ENCODE measurements at places on chromosomes 11 and 22. TPM values are rescaled to one million over a fixed set of nuclear protein-coding genes. Genes with fewer than 3 reads are reported as not detected.
A peak's percentile ranks its signal among the peaks of the same experiment; 100 is the strongest.

DNA sequence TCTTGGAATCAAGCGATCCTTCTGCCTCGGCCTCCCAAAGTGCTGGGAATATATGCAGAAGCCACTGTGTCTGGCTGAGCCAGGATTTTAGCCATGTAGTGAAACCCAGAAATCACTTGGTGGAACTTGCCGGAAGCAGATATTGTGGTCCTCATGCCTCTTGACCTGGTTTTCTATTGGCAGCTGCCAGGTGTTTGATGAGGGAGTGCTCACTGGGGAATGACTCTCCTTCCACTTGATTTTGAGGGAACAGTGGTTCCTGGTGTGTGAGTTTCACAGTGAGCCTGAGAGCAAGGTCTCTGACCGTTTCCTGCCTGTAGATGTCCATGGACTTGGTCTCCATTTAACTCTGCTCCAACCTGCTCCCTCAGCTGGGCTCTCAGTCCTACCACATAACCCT is 34.7 kb upstream of the ELF5 start:
- H3K36me3 ChIP-seq, result no peaks in the 10 kb centered on the region
- no peak overlapping the region for H3K4me3 ChIP-seq
- DNase-seq, result no peak
- H3K4me1 ChIP-seq, result no peaks in the 10 kb centered on the region

DNA sequence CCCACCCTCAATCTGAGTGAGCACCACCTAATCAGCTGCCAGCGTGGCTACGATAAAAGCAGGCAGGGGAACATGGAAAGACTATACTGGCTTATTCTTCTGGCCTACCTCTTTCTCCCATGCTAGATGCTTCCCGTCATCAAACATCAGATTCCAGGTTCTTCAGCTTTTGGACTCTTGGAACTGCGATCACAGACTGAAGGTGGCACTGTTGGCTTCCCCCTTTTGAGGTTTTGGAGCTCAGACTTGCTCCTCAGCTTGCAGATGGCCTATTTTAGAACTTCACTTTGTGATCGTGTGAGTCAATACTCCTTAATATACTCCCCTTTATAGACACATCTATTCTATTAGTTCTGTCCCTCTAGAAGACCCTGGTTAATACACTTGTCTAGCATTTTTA is 543.7 kb upstream of the RAG2 start:
- DNase-seq, result no peak
- H3K4me3 ChIP-seq, result no peak overlapping the region
- H3K36me3 ChIP-seq, result no peaks in the 10 kb centered on the region
- H3K27me3 ChIP-seq, result no peaks in the 10 kb centered on the region

DNA sequence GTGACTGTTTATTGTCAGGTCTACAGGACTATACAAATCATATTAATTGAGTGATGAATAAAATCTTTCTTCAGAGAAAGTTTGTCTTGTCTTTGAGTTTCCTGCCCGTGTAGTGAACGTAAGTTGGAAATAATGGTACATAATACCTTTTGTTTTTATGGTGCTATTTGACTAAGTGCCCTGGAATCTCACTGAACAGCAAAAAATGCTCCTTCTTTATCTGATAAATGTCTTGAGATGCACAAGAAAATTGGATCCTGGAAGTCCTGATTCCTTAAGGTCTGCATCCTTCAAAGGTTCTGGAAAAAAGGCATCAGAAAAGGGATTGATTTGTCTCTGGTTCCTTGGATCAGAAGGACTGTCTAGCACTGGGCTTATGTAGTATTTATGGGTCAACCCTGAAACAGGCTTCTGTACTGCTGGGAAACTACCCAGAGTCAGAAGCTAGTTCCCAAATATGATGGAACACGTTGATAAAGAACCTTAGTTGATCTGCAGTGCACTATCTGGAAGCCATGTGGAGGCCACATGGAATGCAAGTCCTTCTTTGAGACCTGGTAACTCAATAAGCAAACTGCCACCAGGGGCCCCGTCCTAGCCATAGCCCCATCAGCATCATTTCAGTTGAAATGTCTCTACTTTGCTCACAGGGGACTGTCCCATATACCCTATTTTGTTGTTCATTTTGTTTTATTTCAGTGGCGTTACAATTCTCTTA is 100.6 kb upstream of the CD44 start:
- no peak overlapping the region for H3K4me3 ChIP-seq
- no peaks in the 10 kb centered on the region for H3K27me3 ChIP-seq
- H3K36me3 ChIP-seq, result no peaks in the 10 kb centered on the region
- DNase-seq, result no peak
- H3K4me1 ChIP-seq, result no peaks in the 10 kb centered on the region

- peaks cover 41% of the 10 kb centered on the region for H3K36me3 ChIP-seq
- no peak for DNase-seq
- no peaks in the 10 kb centered on the region for H3K4me1 ChIP-seq
- no peak overlapping the region for H3K4me3 ChIP-seq
- no peaks in the 10 kb centered on the region for H3K27me3 ChIP-seq
Measured at GRCh38 chr22:31447337-31447736, 42.3 kb downstream of the EIF4ENIF1 start.

- no peak for DNase-seq
- H3K27ac ChIP-seq, result no peak overlapping the region
- H3K4me3 ChIP-seq, result no peak overlapping the region
- H3K4me1 ChIP-seq, result no peaks in the 10 kb centered on the region
- no peaks in the 10 kb centered on the region for H3K27me3 ChIP-seq
Measured at GRCh38 chr11:120125024-120125423, 12.9 kb downstream of the TRIM29 start.

Gene ARSA
- polyA plus RNA-seq, result 28.2 TPM

Gene NUDT8
- polyA plus RNA-seq, result 38.9 TPM

DNA sequence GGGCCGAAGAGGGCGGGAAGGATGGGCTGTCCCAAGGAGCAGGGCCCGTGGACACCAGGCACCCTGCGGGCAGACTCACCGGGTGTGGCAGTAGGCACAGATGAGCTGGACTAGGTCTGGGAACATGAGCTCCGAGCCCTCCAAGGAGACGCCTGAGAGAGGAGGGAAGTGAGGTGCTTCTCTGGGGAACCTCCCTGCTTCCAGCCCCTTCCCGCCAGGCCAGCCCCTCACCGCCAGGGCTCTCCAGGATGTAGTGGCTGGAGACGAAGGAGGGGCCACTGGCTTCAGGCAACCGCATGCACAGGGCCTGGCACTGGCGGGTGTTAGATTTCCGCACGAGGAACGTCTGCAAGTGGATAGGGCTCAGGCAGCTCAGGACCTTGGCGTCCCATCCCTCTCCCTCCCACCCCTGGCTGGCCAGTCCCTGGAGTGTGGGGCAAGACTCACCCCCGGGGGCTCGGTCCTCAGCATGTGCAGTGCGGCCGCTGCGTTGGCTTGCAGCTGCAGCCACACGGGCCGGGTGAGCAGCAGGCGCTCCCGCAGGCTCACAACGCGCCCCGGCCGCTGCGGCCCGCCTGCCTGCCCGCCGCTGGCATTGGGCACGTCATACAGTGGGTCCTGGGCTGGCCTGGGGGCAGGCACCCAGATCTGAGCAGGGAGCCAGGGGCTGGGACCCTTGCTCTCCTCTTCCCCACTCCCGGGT is 552 bp downstream of the RIN1 start:
- peak overlapping the region; percentile 55 for H3K27ac ChIP-seq
- peaks cover 72% of the 10 kb centered on the region for H3K36me3 ChIP-seq
- no peaks in the 10 kb centered on the region for H3K27me3 ChIP-seq
- peak overlapping the region; percentile 71 for H3K4me3 ChIP-seq
- no peaks in the 10 kb centered on the region for H3K4me1 ChIP-seq
- no peak for DNase-seq

GRCh38 chr22:40198733-40199132 is 21.0 kb downstream of the TNRC6B start:
- DNase-seq, result no peak
- H3K4me3 ChIP-seq, result no peak overlapping the region
- H3K27me3 ChIP-seq, result no peaks in the 10 kb centered on the region
- H3K4me1 ChIP-seq, result no peaks in the 10 kb centered on the region

DNA sequence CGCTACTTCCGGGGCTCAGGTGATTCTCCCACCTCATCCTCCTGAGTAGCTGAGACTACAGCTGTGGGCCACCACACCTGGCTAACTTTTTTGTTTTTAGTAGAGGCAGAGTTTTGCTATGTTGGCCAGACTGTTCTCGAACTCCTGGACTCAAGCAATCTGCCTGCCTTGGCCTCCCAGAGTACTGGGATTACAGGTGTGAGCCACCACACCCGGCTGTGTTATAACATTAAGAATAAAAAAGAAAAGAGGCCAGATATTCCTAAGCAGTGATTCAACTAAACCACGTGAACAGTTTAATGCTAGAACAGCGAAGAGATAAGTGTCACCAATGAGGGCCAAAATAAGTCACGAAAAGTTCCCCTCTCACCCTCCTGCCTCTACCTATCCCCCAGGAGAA is 3.7 kb downstream of the PRDM10 start:
- peaks cover 4% of the 10 kb centered on the region for H3K4me1 ChIP-seq
- peaks cover 3% of the 10 kb centered on the region for H3K36me3 ChIP-seq
- no peaks in the 10 kb centered on the region for H3K27me3 ChIP-seq

DNA sequence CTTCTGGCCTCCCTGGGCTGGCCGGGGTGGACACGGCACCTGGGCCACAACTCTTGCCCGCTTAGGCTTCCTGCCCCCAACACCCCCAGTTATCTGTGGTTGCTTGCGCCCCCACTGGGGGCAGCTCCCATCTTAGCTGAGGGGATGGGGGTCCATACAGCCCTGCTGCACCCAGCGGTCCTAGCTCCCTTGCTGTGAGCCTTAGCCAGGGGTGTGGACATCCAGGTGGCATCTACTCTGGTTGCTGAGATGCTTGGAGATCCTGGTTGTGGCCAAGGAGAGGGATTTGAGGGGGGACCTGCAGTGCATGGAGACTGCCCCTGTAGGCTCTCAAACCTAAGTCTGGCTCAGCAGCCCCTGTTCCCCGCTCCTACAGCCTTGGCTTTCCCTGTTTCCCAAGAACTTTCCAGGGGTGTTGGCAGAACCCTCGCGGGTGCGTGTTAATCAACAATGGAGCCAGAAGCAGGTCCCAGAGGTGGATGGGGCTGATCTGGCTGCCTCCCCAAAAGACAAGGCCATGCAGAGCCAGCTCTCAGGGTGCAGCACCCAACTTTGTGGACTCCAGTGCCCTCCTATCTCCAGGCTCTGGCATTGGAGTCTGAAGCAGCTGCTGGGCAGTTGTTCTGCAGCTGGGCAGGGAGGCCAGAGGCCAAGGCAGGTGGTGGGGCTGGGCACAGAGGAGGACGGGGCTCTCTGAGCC is 3.3 kb downstream of the KCNQ1 start:
- H3K4me3 ChIP-seq, result no peak overlapping the region
- H3K27me3 ChIP-seq, result no peaks in the 10 kb centered on the region
- no peaks in the 10 kb centered on the region for H3K36me3 ChIP-seq
- peaks cover 23% of the 10 kb centered on the region for H3K4me1 ChIP-seq

Gene SYT7
- polyA plus RNA-seq, result 12.2 TPM

GRCh38 chr11:83611600-83611999 is 325.4 kb upstream of the CCDC90B start:
- no peaks in the 10 kb centered on the region for H3K27me3 ChIP-seq
- H3K36me3 ChIP-seq, result no peaks in the 10 kb centered on the region
- no peak for DNase-seq
- no peak overlapping the region for H3K27ac ChIP-seq
- no peaks in the 10 kb centered on the region for H3K4me1 ChIP-seq
- no peak overlapping the region for H3K4me3 ChIP-seq

- DNase-seq, result no peak
- H3K36me3 ChIP-seq, result peaks cover 4% of the 10 kb centered on the region
- H3K27me3 ChIP-seq, result no peaks in the 10 kb centered on the region
- H3K27ac ChIP-seq, result peak overlapping the region; percentile 97
- H3K4me1 ChIP-seq, result no peaks in the 10 kb centered on the region
- H3K4me3 ChIP-seq, result no peak overlapping the region
Measured at GRCh38 chr22:46574438-46574992, 37.1 kb upstream of the CELSR1 start.

DNA sequence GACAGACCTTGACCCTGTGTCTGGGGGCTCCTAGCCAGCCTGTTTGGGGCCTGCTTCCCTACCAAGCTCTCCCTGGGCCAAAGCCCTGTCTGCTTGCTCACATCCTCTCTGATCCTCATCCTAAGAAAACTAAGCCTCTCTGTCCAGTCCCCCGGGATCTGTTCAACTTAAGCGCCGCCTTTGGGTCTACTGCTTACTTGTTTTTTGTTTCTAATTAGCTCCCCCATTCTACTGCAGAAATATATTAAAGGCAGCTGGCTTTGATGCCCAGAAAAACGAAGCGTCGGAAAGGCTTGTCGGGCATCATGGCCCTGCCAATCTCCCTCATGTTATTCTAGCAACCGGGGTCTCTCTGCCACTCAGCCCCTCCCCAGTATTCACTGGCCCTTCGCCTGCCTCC is 3.4 kb downstream of the DSCAML1 start:
- H3K4me1 ChIP-seq, result peaks cover 14% of the 10 kb centered on the region
- DNase-seq, result no peak
- no peak overlapping the region for H3K4me3 ChIP-seq
- H3K27me3 ChIP-seq, result peaks cover 2% of the 10 kb centered on the region

Gene MMP12
- polyA plus RNA-seq, result 0.81 TPM

DNA sequence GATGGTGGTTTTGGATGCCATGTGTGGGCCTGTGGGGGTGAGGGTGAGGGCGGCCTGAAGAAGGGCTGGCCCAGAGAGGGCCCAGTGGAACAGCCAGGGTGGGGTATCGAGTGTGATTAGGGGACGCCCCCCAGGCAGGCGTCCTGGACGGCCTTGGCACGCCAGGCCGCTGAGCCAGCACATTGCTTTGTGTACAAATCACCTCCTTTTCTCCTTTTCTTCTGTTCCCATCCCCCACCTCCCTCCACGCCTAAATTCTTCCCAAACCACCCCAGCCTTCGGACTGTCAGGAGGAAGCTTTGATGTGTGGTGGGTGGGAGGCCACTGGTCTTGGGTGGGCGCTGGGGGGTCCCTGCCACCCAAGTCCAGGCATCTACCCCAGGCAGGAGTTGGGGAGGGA is 7.8 kb upstream of the CD248 start:
- no peaks in the 10 kb centered on the region for H3K27me3 ChIP-seq
- no peak overlapping the region for H3K4me3 ChIP-seq
- H3K27ac ChIP-seq, result no peak overlapping the region
- no peaks in the 10 kb centered on the region for H3K36me3 ChIP-seq
- H3K4me1 ChIP-seq, result no peaks in the 10 kb centered on the region

DNA sequence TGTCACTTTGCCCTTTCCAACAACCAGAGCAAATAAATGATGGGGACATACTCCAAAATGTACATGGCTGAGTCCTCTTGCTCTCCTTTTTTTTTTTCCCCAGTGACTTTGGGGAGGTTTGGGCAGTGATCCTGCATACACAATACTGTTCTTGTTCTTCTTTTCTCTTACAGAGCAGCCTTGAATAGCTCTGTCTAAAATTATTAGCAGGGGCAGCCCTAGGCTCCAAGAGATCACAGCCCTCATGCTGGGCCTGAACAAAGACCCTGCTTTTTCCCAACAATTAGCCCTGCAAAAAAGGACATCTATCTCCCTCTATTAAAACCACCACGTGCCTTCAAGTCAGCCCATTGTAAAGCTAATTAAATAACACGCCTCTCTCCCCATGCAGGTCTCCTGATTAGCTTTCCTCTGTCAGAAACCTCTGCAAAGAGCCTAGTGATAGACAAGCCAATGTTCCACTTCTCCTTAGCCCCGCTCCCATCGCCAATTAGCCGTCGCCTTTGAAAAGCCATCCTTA is 54.7 kb downstream of the ETS1 start:
- H3K27ac ChIP-seq, result no peak overlapping the region
- H3K27me3 ChIP-seq, result no peaks in the 10 kb centered on the region
- no peak for DNase-seq
- H3K4me1 ChIP-seq, result no peaks in the 10 kb centered on the region
- H3K36me3 ChIP-seq, result no peaks in the 10 kb centered on the region
- H3K4me3 ChIP-seq, result no peak overlapping the region

GRCh38 chr22:37431366-37431765 is 4.1 kb upstream of the ELFN2 start:
- DNase-seq, result no peak
- no peak overlapping the region for H3K4me3 ChIP-seq
- H3K27me3 ChIP-seq, result peaks cover 4% of the 10 kb centered on the region
- H3K4me1 ChIP-seq, result peaks cover 4% of the 10 kb centered on the region
- H3K27ac ChIP-seq, result no peak overlapping the region

Gene CWC15
- polyA plus RNA-seq, result 78.9 TPM

Gene BACE1-AS
- 12.5 TPM for polyA plus RNA-seq
